ENCODE measurements at places on chromosomes 3 and 15.

DNA sequence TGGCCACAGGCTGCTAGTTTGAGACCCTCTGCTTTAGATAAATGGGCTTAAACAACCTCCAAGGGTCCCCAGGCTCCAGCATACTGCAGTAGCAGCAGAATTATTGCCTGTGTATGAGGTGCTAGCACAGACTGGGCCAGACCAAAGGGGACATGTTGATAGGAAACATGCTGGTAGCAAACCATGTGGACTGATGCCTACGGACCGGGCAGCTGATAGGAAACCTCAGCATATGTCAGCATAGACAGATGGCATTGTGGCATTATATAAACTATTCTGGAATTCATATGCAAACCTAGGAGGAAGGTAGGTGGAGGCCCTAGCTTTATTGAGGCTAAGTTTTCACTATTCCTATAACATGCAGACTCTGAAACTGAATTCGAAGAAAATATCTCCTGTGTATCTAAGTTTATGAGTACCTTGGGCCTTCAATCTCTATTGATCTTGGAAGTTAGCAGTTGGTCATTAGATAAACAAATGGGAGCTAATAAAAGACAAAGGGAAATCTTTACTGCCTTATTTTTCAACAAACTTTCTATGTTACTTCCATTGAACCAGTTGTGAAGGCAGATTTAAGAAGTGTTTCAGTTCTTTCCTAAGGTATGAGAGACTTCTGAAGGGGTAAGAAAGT lies 1.7 kb upstream of the HGD start:
- no peak for DNase-seq

- no peak for DNase-seq
Measured at GRCh38 chr3:123344907-123345594, 103.8 kb downstream of the ADCY5 start.

DNA sequence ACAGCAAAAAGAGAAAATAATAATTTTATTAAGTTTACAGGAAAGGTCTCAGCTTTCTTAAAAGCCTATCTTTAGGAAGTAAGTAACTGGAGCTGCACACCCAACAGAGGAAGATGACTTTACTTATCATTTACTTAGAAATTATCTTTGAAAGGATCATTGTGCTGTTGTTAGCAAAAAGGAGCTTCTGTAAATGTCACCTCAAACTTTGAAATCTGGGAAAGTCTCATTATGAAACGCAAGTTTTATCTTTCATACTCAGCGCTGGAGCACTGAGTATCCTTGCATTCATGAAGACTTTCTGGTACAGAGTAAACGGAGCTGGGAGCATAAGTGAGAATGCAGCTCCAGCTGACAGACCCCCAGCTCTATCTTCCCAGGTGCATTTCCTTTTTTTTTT lies 491.2 kb upstream of the TPRG1 start:
- no peak for DNase-seq

DNA sequence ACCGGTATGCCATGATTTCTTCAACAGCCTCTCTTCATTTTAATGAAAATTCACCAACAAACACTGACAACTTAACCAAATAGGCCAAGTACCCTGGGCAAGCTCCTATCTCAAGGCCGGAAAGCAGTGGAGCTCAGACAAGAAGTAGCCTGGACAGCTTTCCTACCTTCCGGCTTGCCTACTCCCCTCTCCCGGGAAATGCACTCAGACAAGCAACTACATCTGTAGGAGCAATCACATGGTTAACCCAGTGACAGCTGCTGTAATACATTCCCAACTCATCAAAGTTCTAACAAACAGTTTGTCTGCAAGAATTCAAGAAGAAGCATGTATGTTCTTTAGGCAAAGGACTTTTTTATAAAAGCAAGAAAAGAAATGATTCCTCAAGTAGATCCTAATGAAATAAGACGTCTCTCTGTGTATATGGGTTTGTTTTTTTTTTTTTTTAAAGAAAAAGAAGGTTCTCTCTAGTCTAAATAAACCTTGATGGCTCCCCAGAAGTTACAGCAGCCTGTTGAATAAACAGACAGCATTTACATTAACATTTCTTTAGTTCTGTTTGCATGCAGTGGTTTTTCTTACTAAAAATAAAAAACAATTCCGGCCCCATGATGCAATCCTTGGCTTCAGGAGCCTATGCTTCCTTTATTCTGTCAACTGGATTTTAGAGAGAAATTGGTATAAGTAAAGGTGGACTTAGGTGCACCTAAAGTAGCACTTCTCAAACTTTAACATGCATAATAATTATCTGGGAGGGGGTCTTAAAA lies 278.7 kb downstream of the NEK10 start:
- DNase-seq: no peak

- DNase-seq: no peak
Measured at GRCh38 chr3:139975594-139976365, 40.8 kb downstream of the CLSTN2 start.

GRCh38 chr3:119187266-119187665 lies 13.9 kb downstream of the UPK1B start:
- no peak for DNase-seq

- no peak for DNase-seq
Measured at GRCh38 chr3:10557250-10557649, 51.9 kb upstream of the ATP2B2 start.

- DNase-seq: no peak
Measured at GRCh38 chr15:67479781-67480505, 41.0 kb upstream of the C15orf61 start.

- DNase-seq: no peak
Measured at GRCh38 chr15:59245559-59245958, 38.9 kb downstream of the LDHAL6B start.

GRCh38 chr3:79414806-79415205 lies 353.0 kb downstream of the ROBO1 start:
- no peak for DNase-seq

DNA sequence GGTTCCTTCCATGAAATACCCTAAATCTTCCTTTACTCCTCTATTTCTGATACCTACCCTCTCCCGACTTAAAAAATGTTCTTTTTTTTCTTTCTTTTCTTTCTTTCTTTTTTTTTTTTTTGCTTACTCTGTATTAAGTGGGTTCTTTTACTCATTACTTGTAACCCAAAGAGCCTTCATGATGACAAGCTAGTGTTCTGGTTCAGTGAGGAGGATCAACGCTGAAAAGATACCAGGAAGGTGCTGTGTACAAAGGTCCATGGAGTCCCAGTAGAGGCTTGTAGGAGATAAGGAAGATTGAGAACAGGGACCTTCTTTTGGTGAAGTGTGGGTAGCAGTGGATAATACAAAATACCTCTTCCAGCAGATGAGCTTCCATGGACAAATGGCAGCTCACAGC lies 63.8 kb upstream of the SLC2A2 start:
- DNase-seq: no peak

DNA sequence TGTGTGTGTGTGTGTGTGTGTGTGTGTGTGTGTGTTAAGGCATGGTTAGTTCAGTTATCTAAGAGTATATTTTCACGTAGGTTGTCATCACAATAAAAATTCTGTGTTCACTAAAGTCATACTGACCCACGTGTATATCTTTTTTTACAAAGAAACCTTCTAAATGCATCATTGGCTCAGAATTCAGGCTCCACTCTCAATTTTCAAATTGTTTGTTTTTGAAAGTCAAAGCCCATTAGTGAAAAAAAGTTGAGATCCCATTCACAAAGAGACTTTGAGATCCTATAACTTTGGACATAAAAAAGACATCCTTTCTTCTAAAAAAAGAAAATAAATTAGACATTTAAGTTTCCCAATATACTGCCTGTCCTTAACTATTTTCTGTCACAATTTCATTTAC lies 59.3 kb downstream of the GBE1 start:
- DNase-seq: no peak

- no peak for DNase-seq
Measured at GRCh38 chr3:55725681-55726500, 238.8 kb upstream of the WNT5A start.

- no peak for DNase-seq
Measured at GRCh38 chr3:33908250-33908851, 109.9 kb downstream of the PDCD6IP start.

DNA sequence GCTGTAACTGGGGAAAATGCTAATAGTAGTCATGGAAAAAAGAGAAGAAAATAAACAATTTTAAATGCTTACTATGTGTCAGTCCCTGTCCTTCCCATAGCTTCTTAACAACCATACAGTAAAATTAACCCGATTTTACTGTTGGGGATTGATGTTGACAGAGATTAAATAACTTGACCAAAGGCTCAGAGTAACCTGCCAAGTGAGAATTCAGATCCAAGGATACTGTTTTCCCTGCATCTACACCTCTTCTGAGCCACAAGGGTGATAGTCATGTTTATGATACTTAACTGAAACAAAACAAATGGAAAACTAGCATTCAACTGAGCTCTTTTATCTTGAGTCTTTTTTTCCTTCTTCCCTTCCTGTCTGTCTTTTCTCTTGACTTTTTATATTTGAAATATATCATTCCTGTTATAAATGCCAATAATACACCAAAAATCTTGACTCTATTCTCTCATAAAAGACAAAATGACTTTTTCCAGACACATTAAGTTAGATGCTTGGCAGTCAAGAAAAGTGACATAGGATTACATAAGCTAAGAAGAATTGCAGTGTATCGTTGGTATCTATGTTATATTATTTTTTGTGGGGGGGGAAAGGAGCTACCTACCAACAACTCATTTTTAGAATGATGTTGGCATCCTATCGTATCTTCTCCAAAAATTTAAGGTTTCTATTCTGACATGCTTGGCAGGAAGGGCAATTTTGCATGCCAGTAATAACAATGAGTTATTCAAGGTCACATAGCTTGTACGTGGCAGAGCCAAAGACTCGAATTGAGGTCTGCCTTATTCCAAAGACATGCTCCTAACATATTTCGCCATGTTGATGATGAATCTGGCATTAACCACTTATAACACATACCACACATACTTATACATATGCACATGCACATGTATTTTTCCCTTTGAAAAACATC lies 306.6 kb upstream of the KCNH8 start:
- DNase-seq: no peak

DNA sequence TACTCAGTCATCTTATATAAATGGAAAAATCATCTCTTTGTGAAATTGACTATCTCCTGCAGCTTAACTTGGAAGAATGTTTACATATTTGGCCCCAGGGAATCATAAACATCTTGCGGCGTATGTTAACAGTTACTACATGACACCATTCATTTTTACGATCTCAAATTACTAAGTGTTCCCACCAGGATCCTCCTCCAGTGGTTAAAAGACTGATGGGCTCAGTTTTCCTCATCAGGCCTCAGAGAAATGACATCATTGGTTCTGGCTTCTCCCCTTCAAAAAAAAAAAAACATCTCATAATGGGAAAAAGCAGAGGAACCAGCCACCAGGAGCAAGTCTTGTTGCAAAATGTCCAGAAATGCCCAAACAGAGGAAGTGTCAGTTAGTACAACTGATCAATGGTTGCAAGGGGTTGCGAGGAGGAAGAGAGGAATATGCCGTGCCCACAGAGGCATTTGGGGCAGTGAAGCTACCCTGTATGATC lies 70.5 kb upstream of the LIPC start:
- no peak for DNase-seq

GRCh38 chr3:169772897-169773816 lies at the start of gene MYNN:
Gene MYNN, plus strand, starts transcription at chr3:169773396. Its CDS starts 900 bp downstream, at chr3:169774296.
- peak; percentile 82 for DNase-seq

GRCh38 chr15:60077581-60078359 lies 73.7 kb downstream of the FOXB1 start:
- DNase-seq: no peak

DNA sequence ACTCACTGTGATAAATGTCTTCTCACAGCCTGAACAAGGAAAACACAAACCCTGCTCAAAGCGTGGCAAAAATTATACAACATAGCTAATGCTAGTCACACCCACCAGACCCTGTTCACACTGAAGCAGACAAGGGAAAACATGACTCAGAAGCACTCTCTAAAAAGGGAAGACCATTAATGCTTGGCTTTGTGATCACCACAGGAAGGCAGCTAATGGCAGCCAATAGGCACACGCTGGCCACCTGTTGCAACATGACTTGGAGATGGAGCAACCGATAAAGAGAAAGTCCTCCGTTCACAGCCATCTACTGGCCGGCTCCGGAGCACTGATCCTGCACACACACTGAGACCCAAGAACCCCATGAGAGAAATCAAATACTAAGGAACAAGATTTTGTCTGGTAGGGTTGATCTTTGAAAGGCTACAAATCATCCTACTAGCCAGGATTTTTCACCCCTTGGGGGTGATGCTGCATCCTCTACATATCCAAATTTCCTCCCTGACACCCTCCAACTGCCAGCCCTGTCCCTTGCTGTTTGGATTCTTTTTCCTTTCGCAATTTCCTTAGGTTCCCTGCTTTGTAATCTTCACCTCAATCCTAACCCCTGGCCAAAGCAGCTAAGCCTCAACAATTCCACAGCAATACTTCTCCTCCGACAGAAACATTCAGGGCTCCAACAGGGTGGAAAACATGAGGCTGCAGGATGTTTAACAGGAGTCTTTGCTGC lies 3.2 kb downstream of the ZXDC start:
- no peak for DNase-seq

DNA sequence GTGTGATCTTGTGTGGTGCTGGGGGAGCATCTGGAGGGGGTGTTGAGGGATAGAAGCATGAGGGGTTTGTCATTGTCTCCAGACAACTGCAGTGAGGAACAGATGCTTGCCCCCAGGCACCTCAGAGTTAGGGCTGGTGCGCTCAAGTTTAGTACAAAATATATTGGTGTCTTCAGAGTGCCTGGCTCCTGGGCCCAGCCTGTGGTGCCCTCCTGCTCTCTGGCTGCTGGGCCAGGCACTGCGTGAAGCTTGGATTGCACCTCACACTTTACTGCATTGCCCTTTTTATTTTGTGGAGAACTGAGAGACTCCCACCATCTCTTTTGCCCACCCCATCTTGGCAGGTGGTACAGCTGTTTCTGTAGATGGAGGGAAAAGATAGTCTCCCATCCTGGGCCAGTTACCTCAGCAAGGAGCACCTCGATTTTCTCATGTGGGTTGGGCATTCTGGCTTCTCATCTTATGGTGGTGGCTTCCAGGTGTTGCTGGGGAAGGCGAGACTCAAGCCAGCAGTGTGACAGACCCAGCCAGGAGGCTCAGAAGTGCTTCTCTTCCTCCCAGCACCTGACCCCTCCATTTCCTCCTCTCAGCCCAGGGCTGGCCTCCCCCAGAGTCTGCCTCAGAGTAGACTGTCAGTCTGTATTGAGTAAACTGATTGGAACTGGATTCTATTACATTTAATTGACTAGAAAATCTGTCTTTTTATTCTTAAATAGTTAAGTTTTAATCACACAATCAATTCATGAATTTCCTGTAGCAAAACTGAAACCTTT lies 140.5 kb downstream of the DNAJB8 start:
- DNase-seq: no peak

GRCh38 chr15:73927476-73928240 lies 1.4 kb downstream of the LOXL1 start:
- no peak for DNase-seq

- DNase-seq: no peak
Measured at GRCh38 chr3:139638518-139638917, 39.3 kb downstream of the NMNAT3 start.
